ENCODE measurements at places on chromosomes 6 and 20.

- no peak for DNase-seq
These were observed 66.3 kb upstream of the BMP5 start for GRCh38 chr6:55941702-55942101.

DNA sequence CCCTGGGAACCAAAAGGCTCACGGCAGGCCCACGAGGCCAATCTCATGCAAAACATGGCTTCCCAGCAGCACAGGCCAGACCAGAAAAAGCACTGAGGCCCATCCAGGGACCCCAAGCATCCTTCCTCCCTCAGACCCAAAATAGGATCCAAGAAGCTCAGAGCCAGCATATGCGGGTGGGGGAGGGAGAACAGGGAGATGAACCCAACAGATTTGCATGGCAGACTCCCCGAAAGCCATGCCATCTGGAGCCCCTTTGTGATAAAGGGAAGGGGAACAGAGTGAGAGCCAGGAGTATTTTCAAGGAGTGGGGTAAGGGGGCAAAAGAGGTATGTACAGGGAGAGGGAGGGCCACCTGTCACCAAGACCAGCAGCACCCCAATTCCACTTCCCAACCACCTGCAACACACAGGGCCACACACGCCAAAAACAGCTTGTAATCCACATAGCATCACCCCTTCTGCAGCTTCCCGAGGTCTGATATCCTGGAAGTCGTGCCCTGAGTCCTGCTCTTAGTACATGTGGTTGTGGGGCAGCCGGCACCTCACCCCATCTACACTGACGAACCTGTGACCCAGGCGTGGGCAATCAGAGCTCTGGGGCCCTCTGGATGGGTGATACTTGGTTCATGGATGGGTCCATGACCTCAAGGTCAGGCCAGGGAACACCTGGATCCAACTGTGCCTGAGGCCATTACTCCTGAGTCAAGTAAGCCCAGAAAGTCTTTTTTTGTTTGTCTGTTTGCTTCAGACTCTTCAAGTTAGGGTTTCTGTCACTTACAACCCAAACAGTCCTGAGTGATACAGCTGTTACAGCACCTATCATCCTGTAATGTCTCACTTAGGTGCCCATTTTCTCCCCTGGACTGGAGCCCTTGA is 24.4 kb downstream of the PREX1 start:
- DNase-seq = no peak

- no peak for DNase-seq
These were observed 30.5 kb upstream of the BAG2 start for GRCh38 chr6:57141451-57142177.

- no peak for DNase-seq
These were observed 28.3 kb downstream of the RNASET2 start for GRCh38 chr6:166927935-166928643.

DNA sequence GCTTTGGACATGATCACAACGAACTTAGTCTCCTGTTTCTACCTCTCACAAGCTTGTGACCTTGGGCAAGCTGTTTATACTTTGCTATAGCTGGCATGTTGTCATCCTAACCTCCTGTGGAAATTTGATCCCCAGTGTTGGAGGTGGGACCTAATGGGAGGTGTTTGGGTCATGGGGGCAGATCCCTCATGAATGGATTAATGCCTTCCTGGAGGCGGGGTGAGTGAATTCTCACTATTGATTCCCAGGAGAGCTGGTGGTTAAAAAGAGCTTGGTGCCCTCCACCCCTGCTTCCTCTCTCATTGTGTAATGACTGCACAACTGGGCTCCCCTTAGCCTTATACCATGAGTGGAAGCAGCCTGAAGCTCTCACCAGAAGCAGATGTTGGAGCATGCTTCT is 228.9 kb downstream of the HIVEP2 start:
- DNase-seq = no peak

- no peak for DNase-seq
These were observed 15.2 kb downstream of the KIF25 start for GRCh38 chr6:168012431-168013249.

GRCh38 chr6:125821825-125822281 is 31.1 kb downstream of the NCOA7 start:
- DNase-seq = no peak
